ENCODE measurements at places on chromosomes 7 and 10.

- no peak for DNase-seq
Measured at GRCh38 chr10:6074489-6075301, 12.5 kb upstream of the IL2RA start.

- no peak for DNase-seq
Measured at GRCh38 chr7:106814887-106815286, 50.2 kb upstream of the PIK3CG start.

GRCh38 chr7:131250331-131250730 lies 77.3 kb upstream of the MKLN1 start:
- no peak for DNase-seq

GRCh38 chr10:116748041-116748440 lies 5.7 kb upstream of the HSPA12A start:
- no peak for DNase-seq

GRCh38 chr7:119842786-119843185 lies 430.2 kb upstream of the KCND2 start:
- no peak for DNase-seq

- DNase-seq = no peak
Measured at GRCh38 chr10:114930320-114930719, 7.7 kb upstream of the TRUB1 start.

DNA sequence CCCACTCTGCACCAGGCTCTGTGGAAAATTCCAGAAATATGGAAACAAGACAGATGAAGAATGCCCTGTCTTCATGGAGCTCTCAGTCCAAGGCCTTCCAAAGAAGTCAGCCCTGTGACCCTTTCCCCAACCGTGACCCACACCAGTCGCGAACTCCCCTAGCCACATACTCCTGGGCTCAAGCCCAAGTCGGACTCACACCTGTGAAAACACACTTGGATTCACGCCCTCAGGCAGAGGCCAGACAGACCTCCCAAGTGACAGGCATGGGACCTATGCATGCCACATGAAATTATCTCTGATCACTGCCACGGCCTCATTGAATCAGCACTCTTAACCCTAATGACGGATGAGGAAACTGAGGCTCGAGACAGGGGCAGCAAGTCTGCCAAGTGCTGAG lies 42.5 kb downstream of the ZCCHC24 start:
- no peak for DNase-seq

- DNase-seq = no peak
Measured at GRCh38 chr7:12635830-12636229, 51.6 kb upstream of the ARL4A start.

- DNase-seq = no peak
Measured at GRCh38 chr7:148156233-148156632, 434.3 kb upstream of the C7orf33 start.
